Suprapubic skin (tissue), 4 donors: ENCODE measurements at places on chromosomes 6 and 20.

GRCh38 chr20:48454671-48455490 lies 372.9 kb downstream of the PREX1 start:
- no peak for DNase-seq

- no peak for DNase-seq
Observed at GRCh38 chr6:106875782-106876321, 98.7 kb downstream of the CD24 start.

GRCh38 chr20:57940868-57941522 lies 231.2 kb upstream of the PMEPA1 start:
- no peak for DNase-seq

GRCh38 chr6:118240878-118241528 lies 307.1 kb upstream of the PLN start:
- DNase-seq = no peak

GRCh38 chr20:22722811-22723210 lies 138.4 kb upstream of the FOXA2 start:
- no peak for DNase-seq

GRCh38 chr20:38818113-38819065 lies 12.9 kb downstream of the PPP1R16B start:
- DNase-seq = no peak

DNA sequence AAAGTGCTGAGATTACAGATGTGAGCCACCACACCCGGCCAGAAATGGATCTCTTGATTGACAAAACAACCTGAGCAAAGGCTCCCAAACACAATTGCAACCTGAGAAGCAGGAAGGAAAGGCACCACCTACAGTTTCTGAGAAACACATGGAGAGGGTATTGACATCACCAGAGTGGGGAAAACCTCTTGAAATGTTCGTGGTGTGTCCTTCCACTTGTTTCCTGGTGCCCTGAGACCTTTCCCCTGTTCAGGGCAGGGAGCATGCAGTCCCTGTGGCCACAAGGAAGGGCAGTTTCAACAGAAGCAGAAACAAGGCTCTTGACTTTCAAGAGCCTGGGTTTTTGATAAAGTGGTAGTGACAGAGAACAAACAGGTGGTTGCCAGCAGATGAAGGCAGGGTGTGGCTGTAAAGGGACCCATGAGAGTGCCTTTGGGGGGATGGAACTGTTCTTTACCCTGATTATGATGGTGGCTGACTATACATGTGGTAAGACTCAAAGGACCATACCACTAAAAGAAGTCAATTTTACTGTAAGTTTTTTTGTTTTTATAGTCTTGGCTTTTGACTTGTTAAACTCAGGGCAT lies 3.2 kb upstream of the BPIFA1 start:
- DNase-seq = no peak

- no peak for DNase-seq
Observed at GRCh38 chr6:78909391-78909790, 42.0 kb downstream of the IRAK1BP1 start.
